Adipocyte (in vitro differentiated cells): ENCODE measurements at places on chromosomes 12 and 14.

- no peak for DNase-seq
These were observed 51.4 kb downstream of the FGD4 start for GRCh38 chr12:32450768-32451167.

- DNase-seq, result no peak
These were observed 72.9 kb upstream of the VASH1 start for GRCh38 chr14:76688383-76688671.

DNA sequence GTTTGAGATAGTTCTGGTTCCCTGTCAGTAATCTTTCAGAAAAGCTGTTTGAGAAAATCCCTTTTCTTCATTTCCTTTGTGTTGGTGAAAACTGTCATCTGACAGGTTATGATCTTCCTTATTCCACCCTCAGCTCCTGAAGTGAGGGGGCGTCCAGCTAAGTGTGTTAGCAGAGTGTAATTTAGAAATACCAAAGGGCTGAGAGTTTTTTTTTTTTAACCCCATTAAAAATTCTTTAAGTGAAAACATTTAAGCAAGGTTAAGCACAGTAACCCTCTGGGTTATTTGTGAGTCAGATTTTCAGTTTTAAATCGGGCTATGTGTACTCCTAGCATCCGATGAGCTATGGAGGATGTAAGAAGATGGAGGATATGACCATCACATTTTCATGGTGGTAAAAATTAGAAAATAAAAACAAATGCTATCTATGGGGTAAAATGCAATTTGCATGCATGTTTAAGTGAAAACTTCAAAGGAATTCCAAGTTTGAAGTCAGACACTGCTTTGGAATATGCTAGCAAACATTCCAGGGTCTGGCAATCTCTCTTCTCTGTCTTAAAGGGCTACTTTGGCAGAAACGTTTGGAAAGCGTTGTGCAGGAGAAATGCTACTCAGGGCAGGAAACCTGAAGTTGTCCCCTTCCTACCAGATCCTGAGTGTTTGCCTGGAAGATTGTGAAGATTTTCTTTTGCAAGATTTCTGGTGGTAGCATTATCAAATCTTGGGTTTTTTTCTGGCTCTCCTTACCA, 197.0 kb upstream of the PRICKLE1 start:
- no peak for DNase-seq

DNA sequence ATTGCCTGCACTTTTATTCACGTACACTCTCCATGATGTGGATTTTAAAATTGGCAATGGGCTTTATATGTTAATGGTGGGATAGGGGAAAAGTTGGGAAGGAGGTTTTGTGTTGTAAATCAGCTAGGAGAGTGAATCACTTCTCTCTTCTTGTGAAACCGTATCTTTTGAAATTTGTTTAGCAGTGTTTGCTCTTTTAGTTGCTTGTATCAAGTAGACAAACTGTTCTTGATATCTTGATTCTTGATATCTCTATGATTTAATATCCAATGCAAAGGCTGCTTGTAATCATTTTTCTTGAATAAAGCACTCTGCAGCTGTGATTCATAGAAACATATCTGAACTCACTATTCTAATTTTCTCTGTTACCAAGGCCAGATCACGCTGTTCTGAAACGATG, 615.1 kb downstream of the CCER1 start:
- DNase-seq, result no peak

DNA sequence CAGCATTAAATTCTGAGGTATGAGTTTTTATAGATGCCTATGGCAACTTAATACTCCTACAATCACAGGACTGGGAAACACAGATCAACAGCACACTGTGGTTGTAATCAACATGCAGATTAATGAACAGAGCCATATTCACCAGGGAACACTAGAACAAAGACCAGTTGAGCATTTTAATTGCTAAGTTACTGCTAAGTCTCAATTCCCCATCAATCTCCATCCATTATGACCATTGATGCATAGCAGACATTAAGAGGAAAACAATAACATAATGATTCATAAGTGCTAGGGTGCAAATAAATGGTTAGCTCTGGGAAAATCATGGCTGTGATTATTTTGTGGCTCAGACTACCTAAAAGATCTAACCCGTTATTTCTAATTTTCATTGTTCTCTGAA, 505.6 kb downstream of the TRHDE start:
- no peak for DNase-seq

GRCh38 chr14:57232006-57232405, 36.7 kb downstream of the EXOC5 start:
- no peak for DNase-seq

- no peak for DNase-seq
These were observed 68.6 kb upstream of the SRRM4 start for GRCh38 chr12:118912697-118913270.

DNA sequence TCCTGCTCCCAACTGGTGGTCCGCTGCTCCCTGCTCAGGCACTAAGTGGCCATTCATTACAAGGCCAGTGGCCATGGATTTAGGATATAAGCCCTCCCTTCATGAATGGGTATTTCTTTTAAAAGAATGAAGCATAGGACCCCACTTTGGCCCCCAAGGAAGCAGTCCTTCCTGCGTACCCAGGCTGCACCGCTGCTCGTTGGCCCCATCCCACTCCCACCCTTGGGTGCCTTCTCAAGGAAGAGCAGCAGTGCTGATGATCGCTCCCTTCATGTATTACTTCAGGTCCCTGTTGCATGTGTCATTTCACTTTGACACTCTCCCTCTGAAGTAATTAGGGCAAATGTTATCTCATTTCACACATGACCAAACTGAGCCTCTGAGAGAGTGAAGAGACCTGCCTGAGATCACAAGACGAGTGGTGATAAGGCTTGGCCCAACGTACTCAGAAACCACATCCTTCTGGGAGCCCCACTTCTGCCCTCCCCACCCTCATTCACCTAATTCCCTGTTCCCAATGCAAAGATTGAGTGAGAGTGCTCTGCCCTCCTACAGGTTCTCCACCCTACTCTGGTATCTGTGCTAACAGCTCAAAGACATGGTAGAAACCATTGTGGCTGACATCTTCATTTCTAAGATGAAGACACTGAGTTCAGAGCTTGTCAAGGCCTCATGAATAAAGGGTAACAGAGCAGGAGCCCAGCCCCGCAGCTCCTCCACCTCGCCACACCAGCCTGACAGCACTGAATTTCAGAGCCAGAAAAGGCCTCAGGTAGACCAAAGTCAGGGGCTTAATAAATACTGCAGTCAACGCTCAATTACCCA, 10.3 kb upstream of the KRT2 start:
- no peak for DNase-seq

DNA sequence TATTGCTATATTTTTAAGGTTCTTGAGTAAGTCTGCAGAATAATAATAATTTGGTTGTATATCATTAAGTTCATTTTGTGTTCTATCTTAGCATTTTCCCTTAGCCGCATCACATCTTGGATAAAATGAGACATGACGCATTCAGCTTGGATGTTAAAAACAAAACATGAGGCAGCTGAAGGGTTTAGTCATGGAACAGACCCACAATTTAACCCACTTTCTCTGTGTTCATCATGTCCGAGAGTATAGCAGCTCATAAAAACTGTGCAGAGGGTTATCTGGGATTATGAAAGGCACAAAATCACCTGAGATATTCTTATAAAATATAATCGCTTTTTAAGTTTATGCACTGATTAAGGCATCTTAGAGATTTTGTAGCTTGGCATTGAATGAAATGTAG, 219.3 kb downstream of the TRHDE start:
- peak; percentile 63 for DNase-seq

DNA sequence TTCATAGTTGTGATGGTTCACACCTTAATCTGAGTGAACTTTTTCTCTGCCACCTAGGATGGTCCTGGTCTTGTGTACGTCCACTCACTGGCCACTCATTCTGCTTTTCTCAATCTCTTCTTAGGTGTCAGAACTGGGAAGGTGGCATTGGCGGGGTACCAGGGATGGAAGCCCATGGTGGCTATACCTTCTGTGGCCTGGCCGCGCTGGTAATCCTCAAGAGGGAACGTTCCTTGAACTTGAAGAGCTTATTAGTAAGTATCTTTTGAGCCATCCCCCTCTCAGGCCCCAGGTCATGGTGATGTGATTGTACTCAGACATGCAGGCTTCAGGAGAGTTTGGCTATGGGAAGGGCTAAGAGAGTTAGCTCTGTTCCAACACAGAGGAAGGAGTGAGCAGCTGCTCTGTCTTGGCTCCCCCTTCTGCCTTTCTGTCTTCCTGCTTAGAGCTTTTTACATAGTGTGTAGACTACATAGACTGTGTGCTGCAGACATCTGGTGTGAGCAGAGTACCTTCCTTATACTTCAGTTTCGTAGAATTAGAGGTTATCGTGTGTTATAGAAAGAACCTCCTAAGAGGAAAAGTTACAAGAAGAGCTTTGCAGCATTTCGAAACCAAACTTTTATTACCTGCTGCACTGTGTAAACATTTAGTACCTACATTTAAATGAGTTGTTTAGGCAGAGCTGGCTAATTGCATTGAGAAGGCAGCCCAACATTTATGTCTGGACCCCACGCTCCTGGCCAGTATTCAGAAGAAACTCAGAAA, 54.2 kb downstream of the FNTB start:
- no peak for DNase-seq

DNA sequence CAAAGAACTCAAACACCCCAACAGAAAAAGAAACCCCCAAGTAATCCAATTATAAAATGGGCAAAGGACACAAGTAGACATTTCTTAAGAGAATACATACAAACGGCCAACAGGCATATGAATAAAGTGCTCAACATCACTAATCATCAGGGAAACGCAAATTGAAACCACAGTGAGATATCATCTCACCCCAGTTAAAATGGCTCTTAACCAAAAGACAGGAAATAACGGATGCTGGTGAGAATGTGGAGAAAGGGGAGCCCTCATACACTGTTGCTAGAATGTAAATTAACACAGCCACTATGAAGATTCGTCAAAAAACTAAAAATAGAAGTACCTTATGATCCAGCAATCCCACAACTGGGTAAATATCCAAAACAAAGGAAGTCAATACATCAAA, 52.4 kb downstream of the CLMN start:
- no peak for DNase-seq

- DNase-seq, result peak; percentile 69
These were observed 119.3 kb upstream of the MDM1 start for GRCh38 chr12:68451261-68452077.

- DNase-seq, result no peak
These were observed 158.5 kb upstream of the FOXN3 start for GRCh38 chr14:89575386-89576061.

GRCh38 chr12:11885261-11886038, 185.3 kb upstream of the BCL2L14 start:
- peak; percentile 70 for DNase-seq

DNA sequence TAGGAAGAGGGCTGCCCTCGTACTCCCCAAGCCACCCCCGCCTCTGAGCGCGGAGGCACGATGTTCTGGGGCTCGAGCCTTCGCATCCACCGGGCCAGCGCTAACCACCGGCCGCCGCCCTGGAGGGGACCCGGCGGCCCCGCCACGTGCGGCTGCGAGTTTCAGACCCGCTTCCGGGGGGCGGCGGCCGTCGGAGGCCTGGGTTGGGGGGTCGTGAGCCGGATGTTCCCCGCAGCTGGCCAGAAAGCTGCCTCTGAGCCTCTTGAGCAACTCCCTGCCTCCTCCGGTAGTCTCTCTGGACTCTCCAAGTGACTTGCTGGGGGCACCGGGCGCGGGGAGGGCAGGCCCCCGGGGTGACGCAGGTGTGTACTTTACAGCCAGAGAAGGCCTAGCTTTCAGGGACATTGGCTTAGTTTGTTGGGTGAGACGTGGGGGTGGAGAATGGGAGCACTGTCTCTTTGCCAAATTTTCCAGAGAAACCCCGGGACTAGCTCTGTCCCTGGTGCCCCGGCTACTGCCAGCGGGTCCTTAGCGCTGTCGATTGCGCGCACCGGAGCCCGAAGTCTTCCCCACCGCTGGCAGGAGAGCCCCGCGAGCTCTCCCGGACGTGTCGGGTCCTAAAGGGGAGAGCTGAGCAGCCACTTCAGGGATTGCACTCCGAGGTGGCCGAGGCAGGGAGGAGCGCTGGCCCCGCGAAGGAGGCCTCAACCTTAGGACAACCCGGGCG, 15.6 kb downstream of the OTX2 start:
- DNase-seq, result no peak

DNA sequence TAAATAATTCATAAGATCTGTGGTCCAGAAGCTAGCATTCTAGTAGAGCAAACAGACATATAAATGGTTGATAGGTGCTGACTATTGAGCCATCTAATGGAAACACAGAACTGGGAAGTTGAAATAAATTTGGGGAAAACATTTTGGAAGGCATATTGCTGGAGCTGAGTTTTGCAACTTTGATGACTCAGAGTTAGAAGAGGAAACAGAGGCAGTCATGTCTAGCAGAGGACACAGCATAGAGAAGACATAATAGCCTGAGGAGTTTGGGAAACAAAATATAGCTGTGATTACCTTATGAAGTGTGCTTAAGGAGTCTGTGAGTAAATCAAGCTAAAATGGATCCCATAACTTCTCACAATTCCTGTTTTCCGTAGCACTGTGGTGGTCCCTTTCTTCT, 86.9 kb upstream of the FLRT2 start:
- peak; percentile 40 for DNase-seq

DNA sequence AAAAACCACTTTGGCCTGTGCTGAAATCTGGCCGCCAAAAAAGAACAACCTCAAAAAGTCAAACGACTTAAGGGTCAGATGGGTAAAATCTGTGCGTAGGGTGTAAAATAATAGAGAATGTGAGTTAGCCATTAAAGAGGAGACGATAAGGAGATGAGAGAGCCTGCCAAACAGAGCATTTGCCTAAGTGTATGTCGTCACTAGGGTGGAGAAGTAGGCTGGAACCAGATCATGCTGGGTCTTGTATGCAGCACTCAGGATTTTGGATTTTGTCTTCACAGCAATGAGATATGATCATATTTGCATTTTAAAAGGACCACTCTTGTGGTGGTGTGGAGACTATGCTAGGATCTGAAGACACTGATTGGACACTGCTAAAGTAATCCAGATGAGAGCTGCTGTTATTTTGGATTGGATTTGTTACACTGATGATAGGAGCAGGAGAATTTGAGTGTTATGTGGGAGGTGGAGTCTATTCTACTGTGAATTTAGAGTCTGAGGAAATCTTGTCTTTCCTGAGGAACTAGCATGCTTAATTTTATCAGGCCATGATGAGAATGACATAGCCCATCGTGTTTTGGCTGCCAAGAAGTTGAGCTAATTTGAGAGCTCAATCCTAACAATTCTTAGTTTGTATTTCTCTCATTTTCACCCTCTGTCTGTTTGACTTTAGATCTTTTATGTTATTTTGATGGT, 24.8 kb upstream of the DBX2 start:
- no peak for DNase-seq

- peak; percentile 66 for DNase-seq
These were observed 73.7 kb downstream of the CIT start for GRCh38 chr12:119803381-119803791.

DNA sequence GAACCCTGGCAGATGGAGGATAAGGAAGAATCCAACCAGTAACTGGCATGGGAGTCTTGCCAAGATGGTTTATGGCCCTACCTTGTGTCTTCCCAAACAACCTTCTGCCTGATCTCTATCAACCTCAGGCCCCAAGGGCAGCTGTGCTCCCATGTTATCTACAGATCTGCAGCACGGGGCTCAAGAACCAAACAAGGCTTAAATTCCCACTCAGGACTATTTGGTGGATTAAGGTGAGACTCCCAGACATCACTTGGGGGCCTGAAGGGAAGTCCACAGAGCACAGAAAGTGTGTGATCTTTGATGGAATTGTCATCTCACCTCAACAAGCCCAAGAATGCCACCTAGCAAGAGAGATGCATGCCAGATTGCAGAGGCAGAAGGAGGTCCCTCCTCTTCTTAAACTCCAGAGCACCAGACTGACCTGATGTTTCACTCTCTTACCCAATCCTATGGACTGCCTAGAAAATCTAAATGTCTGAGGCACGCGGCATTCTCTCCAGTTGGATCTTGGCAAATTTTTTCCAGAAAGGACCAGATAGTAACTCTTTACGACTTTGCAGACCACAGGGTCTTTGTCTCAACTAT, 759.5 kb upstream of the TBX3 start:
- no peak for DNase-seq
